Vagina (tissue), 2 donors: ENCODE measurements at places on chromosomes 16 and 17.
A peak's percentile ranks its signal among the peaks of the same experiment; 100 is the strongest.

DNA sequence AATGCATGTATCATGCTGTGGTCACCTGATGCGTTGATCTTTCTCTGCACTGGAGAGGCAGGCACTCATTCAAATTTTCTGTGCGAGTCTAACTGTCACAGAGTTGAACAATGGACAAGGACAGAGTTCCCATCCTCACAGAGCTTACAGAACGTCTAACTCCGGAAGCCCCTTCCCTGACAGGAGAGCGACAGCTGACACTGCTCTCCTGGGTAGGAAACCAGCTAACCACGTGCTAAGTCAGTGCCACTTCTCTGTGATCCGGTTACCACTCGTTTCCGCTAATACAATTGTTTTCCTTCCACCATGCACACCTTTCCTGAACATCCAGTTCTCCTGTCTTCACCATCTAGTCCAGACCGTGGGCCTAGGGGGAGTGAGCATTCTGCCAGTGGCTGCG is 11.3 kb downstream of the KLHDC4 start:
- DNase-seq, result no peak

DNA sequence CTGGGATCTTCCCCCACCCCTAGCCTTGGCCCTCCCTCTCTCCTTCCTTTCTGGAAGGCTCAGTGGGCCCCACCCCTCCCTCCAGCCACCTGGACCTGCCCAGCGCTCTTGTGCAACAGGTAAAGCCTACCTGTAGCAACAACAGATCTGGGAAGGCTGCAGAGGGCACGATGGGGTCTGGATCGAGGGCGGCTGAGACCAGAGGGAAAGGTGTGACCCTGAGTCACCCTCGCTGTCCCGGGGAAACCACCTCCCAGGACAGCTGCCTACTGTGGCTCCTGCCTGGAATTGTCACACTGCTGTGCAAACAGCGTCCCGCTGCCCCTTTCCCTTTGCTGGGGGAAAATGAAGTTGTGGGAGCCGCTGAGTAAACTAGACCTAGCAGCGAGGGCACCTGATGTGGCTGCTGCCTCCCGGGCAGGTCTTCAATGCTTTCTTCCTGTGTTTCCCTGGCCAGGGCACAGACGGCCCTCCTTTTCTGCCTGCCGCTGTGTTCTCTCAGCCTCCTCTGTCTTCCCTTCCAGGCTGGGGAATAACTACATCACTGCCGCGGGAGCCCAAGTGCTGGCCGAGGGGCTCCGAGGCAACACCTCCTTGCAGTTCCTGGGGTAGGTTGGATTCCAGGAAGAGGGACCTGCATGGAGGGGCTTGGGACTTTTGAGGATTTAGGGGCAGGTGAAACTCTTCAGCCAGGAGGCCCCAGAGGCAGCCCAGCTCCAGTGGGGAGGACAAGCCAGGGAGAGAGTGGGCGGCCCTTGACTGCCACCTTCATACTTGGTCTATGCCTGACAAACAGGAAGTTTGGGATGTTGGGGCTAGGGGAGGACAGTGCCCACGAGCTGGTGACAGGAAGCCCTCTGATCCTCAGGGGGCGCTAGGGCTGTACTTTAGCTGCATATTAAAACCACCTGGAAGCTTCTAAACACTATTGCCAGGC is 22.2 kb upstream of the CYLD start:
- no peak for DNase-seq

DNA sequence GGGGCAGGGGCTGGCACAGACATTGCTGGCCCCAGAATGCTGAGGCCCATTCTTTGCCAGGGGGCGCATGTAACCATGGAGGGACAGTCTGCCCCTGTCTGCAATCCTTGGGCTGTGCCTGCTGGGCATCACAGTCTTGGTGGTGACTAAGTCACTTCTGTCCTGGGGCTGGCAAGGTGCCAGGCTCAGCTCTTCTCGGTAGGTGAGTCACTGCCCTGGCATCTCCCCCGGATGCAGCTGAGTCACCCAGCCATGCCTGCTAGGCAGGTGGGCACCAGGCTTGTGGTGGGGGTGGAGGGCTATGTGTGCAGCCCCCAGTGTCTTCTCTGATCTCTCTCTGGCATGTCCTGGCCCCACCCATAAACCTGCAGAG is 5.6 kb downstream of the RARA start:
- peak; percentile 93 for DNase-seq

GRCh38 chr17:76614912-76615617 is 28.5 kb downstream of the ST6GALNAC1 start:
- DNase-seq, result no peak

DNA sequence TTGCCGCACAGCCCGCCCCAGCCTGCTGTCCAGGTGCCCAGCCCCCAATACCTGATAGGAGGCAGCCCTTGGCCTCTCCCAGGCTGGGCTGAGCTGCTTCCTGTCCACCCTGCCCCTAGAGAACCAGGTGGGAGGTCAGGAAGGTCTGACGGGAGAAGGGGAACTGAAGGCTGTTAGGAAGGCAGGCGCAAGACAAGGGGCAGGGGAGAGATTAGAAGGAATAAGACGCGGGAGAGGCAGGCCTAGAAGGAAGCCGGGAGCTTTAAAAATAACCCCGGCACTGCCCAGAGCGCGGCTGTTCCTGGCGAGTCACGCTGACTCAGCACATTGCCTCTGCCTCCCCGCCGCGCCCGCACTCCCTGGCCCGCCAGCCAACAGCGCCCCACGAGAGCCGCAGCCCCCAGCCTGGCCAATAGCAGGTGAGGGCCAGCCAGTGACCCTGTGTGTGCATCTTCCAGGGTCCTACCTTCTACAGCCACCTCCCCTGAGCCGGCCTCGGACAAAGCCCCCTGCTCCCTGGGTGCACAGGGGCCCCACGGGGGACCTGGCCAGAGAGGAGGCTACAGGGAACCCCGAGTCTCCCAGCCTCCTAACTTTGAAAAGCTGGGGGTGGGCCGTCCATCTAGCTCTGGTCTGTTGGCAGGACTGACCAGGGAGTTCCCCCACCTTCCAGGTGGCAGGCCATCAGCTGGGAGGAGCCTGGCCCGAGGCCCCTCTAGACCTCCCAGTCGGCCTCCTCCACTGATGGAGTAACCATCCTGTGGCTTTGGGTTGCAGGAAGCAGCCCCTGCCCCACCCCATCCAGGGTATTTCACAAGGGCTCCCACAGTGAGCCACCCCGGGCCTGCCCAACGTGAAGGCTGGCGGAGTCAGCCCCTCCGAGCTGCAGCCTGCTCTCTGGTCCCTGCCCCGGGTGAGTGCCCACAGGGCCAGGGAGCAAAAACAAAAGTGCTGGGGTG is 4.0 kb downstream of the MAFG start:
- no peak for DNase-seq

- no peak for DNase-seq
These were observed 14.3 kb downstream of the SPATA32 start for GRCh38 chr17:45247429-45248131.
